ENCODE measurements at places on chromosomes 7 and 10.

DNA sequence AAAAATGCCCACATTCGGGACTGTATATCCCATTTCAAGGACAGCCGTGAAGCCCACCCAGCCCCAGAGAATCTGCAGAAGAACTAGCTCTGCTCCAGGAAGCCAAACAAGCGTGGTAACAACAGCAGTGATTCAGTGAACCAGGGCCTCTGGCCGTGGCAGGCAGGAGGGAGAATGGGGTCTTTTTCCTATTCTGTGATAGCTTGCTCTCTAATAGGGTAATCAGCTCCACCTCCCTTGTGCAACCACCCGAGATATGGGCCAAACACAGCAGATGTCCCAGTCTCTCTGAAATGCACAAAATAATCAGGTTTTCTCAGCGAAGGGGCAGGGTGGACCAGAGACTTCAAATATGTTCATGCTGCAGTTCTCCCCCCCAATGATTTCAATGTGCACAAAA lies 35.8 kb downstream of the CHST15 start:
- no peak for DNase-seq

- no peak for DNase-seq
These were observed 354.6 kb downstream of the SDK1 start for GRCh38 chr7:3655635-3656034.

GRCh38 chr7:110347081-110347480 lies 743.8 kb upstream of the LRRN3 start:
- DNase-seq, result no peak

DNA sequence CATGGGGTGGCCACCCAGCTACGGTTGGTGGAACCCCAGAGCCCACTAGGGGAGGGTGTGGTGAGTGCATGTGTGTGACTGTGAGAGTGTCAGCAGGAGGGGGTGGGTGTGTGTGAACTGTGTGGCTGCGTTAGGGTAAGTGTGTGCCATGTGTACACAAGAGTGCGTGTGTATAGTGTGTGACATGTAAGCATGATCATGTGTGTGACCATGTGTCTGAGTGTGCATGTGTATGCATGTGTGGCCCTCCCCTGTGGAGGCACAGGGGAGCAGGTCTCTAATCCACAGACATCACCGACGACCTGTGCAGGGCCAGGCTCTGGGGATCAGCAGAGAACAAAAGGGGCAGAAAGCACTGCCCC lies 3.5 kb upstream of the CFAP46 start:
- DNase-seq, result no peak

DNA sequence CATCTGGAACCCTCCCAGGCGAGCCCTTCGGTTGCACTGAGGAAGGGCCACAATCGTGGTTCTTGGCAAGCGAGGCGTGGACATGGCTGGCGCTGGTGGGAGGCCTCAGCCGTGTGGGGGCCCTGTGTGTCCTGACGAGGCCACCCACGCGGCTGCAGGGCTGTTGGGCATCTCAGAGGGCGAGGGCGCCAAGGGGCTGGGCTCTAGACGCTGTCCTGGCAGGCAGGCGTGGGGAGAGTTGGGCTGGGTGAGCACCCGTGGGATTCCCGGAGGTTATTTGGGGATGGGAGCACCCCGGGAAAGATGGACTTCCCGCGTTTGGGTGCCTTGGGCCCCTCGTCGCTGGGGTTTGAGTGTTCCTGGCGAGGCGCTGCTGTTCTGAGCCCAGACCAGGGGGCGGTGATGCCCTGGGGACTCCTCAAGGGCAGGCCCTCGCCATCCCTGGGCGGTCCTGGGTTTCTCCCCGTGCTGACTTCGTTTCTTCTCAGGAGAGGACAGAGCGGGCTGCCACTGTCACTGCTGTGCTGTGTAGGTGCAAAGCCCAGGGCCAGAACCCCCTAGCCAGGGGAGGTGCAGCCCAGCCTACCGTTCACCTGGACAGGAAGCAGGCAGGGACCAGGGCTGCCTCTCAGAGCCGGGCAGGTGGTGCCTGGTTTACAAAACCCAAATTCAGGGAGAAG lies 87.2 kb downstream of the DNAJB6 start:
- no peak for DNase-seq

GRCh38 chr7:132497098-132497497 lies 79.2 kb downstream of the PLXNA4 start:
- no peak for DNase-seq

- DNase-seq, result no peak
These were observed 321.7 kb upstream of the LRGUK start for GRCh38 chr7:133805426-133805825.

DNA sequence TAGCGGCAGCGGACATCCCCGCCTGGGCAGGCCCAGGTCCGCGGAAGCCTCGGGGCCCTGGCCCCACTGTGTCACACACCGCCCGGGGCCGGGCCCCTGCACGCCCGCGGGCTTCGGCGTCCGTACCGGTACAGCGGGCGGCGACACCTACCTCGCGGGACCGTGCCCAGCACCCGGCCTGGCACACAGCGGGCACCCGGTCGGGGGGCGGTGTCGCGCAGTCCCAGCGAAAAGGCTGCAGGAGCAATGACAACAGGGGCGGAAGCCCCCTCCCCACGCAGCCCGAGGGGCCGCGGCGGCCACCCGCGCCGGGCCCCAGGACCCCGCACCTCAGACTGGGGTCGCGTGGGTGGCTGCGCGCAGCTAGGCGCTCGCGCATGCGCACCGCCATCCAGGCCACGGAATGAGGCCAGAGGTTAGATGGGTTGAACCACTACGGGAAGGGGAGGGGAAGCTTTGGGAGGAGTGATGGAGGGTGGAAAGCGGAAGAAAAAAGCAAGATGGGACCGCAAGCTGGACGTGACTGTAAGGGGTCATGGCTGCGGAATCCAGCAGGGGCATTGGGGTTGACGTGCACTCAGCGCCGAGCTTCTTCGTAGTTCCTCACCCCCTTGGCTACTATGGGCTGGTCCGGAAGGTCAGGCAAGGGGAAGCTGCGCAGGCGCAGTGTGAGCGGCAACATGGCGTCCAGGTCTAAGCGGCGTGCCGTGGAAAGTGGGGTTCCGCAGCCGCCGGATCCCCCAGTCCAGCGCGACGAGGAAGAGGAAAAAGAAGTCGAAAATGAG lies at the start of the genes BCCIP and UROS:
Gene BCCIP (plus strand): TSS at position 669 of the 785 bp plus-strand sequence. CDS start 12 bp downstream, at position 681.
Gene UROS (minus strand): TSS at position 381 of the 785 bp plus-strand sequence. CDS start 6,759 bp downstream, outside the sequence.
- DNase-seq, result peak; percentile 91

- no peak for DNase-seq
These were observed 611.2 kb upstream of the MGMT start for GRCh38 chr10:128855618-128856428.

GRCh38 chr7:86778271-86778670 lies 134.6 kb downstream of the GRM3 start:
- no peak for DNase-seq

- peak; percentile 29 for DNase-seq
These were observed 493 bp downstream of the ZMIZ2 start for GRCh38 chr7:44748948-44749731.

GRCh38 chr7:4343272-4344247 lies 338.5 kb upstream of the FOXK1 start:
- peak; percentile 9 for DNase-seq

DNA sequence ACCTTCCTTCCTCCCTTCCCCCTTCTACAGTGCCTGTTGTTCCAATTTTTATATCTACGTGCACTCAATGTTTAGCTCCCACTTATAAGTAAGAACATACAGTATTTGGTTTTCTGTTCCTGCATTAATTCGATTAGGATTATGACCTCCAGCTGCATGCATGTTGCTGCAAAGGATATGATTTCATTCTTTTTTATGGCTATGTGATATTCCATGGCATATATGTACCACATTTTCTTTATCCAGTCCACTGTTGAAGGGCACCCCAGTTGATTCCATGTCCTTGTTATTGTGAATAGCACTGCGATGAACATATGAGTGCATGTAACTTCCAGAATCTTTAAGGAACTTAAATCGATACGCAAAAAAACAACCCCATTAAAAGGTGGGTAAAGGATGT lies 39.9 kb downstream of the BET1 start:
- DNase-seq, result no peak

DNA sequence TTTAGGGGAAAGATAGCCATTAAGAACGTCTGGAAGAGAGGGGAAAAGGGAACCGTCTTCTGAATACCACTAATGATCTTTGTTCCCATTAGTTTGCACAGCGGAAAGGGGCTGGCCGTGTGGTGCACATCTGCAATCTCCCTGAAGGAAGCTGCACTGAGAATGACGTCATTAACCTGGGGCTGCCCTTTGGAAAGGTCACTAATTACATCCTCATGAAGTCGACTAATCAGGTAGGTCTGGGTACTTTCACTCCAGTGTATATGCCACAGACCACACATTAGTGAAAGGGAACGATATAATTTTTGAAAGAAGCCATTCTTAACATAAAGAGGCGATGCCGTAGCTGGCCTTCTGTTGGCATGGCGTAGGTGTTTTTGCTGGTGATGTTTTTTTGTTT lies 74.3 kb upstream of the PDCD4 start:
- DNase-seq, result no peak

DNA sequence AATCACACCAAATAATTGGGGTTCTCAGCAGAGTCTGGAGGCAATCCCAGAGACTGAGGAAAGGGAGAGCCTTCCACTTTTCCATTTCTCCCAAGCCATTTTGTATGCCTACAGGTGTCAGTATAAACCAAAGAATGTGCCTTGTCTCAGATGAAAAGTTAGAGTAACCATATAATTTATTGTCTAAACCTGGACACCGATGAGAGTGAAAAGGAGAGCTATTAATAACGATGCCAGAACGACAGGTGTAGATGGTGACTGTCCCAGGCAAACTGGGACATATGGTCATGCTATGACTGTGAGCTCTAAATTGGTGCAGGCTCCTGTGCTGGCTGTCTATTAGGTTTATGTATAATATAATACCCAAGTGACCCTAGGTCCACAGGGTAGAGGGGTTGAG lies 219.6 kb downstream of the ARHGAP12 start:
- no peak for DNase-seq

- DNase-seq, result no peak
These were observed 122.9 kb upstream of the SEMA3A start for GRCh38 chr7:84317536-84317935.

- no peak for DNase-seq
These were observed 43.2 kb downstream of the LAMB4 start for GRCh38 chr7:108086962-108087361.

GRCh38 chr7:134122980-134123379 lies 4.2 kb upstream of the LRGUK start:
- DNase-seq, result no peak

DNA sequence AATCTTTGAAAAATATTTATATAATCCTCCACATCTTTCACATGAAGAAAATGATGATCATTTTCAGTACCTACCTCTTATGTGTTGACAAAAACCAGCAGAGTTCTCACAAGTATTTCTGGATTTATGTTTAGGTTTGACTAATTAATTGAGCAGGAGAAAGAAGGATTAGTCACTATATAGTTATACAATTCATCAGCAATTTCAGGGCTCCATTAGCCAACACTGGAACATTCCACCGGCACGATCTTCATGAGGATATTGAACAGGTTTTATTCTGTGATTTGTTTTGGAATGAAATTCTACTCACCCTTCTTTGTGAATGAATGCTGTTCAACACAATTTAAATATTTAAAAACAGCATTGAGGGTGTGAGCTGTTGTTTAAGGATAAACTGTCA lies 163.2 kb downstream of the SEM1 start:
- no peak for DNase-seq

GRCh38 chr7:55957190-55957589 lies 5.5 kb downstream of the MRPS17 start:
- DNase-seq, result no peak

- DNase-seq, result no peak
These were observed 169.5 kb upstream of the ADCY1 start for GRCh38 chr7:45404622-45405021.

DNA sequence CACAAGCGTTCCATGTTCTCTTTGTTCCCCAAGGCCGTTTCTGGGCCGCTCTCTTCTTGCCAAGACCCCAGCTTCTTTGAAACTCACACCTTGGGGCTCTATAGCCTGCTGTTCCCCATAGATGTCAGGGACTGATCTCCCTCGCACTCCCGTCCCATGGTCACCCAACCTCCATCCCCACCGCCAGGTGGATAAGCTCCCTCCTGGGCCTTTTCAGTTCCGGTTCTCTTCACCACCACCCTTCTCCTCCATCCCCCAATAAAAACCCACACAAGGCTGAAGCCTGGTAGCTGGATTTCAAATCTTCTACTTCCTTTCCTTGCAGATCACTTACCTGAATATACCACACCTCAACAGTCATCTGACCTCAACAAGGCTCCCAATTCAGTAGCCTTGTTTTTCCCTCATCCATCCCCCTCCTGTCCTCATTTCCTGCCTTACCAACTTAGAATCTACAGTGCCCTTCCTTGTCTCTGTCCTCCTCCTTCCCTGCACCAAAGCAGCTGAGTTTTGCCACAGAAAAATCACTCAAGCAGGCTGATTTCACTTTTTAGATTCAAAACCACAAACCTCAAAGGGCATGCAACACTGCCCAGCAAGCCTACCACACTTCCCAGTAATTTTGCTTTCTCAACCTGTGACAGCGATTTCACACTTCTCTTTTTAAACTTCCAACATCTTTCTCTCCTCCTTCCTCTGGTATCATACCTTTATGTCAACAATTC lies 7.7 kb downstream of the SLC37A3 start:
- DNase-seq, result no peak

GRCh38 chr7:14425559-14425958 lies 436.1 kb upstream of the ETV1 start:
- no peak for DNase-seq

GRCh38 chr10:47101196-47101595 lies 190.0 kb downstream of the PTPN20 start:
- no peak for DNase-seq

DNA sequence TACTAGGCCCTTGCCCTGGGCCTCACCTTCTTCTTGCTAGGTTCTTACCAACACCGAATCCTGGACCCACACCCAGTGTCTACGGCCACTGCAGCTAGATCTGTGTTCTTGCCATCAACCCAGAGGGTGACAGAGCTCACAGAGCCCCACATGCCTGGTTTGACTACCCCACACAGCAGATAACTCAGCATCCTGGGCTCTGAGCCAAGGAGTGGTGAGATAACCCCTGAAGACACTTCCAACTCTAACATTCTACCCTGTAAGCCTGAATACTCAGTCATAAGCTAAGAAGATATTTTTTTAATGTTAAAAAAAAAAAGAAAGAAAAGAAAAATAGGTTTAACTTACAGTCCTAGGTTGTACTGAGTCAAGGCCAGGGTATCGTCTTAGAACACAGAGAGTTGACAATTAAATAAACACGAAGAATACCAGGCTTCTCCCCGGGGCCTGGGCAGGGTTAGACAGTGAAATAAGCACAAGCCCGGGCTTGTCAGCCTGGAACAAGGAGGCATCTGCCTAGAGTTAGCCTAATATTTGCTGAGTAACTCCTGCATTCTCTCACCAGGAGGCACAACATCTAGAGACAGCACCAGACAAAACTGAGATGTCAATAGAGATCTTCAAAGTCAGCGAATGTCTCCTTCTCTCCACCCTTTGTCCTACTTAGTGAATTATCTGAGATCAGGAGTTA lies 556.5 kb upstream of the LRRN3 start:
- no peak for DNase-seq

DNA sequence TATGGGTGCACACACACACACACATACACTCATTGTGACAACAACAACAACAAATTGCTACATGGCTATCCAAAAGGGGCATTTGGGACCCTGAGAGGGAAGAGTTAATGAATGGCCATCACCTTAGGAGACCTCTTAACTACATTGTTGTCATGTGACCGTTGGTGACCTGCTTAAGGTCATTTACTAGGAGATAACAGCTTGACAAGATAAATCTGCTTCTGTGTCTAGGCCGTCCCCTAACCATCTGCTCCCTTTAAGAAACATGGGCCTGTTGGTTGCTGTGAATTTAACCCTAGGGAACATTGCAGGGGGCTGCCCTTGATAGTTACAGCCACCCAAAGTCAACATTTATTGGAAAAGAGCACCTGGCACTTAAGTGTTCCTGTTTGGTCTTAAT lies 29.7 kb downstream of the C1QL3 start:
- DNase-seq, result no peak

GRCh38 chr10:77699080-77699645 lies 61.6 kb upstream of the KCNMA1 start:
- no peak for DNase-seq
